DMS79 treated with DMSO at 0.1 percent for 48 hours (cell line): ENCODE measurements at places on chromosomes 6 and 20.

DNA sequence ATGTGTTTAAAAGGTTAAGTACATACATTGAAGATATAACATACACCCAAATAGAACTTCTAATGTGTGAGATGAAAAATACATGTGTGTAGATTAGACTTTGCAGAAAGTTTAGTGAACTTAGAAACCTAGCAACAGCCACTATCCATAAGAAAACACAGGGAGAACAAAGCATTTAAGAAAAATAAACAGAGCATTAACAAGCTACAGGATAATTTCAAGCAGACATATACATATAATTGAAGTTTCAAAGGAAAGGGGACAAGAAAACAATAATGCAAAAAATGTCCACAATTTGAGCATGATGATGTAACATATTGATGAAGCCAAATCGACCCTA, 18.2 kb upstream of the THBS2 start:
- no peak for DNase-seq

GRCh38 chr20:46362921-46363867, 43.2 kb downstream of the ELMO2 start:
- DNase-seq, result no peak

DNA sequence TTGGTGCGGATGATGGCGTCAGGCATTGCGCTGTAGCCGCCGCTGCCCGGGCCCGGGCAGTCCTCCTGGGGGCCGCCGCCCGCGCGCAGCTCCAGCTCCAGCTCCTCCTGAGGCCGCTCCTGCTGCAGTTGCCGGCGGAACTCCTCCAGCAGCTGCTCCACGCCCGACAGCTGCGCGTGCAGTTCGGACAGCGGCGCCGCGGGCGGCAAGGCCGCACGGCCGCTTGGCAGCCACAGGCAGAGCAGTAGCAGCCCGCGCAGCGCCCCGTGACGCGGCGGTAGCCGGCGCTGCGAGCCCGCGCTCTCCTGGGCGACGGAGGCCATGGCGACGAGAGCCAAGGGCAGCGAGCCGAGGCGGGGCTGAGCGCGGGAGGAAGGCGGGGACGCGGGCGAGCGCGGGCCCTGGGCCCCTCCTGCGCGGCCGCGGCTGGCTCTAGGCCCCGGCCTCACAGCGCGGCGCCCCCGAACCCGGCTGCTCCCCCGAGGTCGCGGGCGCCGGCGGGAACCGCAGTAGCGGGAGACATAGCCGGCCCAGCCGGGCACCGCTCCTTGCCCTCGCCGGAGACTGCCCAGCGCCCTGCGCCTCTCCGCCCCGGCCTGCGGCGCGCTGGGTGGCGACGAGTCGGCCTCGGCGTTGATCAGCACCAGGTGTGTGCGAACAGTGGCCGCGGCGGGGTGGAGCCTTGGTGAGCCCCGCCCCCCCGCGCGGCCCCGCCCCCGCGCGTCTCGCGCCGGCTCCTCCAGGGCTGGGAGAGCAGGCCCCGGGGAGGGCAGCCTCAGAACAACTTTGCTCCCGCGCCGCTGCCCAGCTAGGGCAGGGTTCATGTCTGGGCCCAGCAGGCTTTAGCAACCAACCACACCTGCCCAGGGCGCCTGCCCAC, at the start of gene LRP11:
TSS of gene LRP11 (minus strand) at position 662 of the 880 bp plus-strand sequence. CDS start at position 323, 339 bp downstream.
- DNase-seq, result peak; percentile 69

DNA sequence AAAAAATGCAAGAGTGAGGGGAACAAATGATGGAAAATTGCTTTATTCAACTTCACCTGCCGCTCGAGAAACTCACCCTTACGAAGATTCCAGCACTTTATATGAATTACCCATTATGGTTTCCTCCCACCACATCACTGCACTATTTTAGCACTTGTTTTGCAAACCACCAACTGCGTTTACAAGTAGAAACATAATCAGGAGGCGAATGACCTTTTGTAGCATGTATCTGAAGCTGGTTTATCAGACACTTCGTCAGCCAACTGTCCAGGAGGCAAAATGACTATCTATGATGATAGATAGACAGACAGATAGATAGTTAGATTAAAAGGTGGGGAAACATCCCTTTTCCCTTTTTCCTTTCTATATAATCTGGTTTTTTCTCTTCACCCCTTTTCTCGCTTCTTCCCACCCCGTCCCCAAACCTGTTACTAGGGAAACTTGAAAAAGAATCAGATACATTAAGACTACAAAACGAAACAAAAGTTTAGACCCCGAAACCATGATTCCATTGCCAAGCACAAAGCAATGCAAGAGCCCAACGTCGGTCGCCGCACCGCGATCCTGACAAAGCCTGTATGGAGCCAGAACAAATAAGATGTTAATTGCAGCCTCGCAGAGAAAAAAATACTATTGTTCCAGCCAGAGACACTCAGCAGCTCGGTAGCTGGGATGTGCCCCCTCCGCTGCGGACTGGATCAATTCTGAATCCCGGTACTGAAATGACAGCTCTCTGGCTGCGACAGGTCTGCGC, 933 bp upstream of the ADGRB3 start:
- peak; percentile 60 for DNase-seq

- DNase-seq, result no peak
Measured at GRCh38 chr6:71977884-71978283, 91.5 kb downstream of the RIMS1 start.

DNA sequence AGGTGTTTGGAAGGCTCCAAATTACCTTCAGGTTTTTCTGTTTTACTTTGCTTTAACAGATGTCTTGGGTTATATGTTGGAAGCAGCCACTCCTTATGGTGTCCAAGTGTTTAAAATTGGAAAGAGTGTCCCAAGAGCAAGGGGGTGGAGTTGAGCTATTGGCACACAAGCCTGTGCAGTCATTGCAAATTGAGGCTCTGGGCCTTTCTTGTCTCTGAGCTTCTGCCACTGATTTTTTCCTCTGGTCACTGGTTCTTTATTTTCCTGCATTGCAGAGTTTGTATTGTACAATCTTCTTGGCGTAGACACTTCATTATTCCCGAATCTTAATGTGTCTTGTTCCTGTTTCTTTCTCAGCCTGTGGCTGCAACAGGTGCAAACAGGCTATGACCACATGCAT, 598.8 kb downstream of the RNF144B start:
- DNase-seq, result no peak

DNA sequence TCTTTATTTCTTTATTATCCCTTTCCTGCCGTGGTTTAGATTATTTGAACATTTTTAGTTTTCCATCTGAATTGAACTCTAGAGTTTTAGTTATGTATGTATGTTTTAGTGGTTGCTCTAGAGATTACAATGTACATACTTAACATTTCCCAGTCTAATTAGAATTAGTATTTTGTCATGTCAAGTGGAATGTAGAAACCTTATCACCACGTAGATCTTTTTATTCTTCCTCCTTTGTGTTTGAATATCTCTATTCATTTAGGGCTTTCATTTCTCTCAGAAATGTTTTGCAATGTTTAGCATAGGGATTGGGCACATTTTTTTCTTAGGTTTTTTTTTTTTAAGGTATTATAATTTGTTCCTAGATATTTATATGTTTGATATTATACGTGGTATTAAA, 73.1 kb upstream of the EZR start:
- DNase-seq, result no peak

DNA sequence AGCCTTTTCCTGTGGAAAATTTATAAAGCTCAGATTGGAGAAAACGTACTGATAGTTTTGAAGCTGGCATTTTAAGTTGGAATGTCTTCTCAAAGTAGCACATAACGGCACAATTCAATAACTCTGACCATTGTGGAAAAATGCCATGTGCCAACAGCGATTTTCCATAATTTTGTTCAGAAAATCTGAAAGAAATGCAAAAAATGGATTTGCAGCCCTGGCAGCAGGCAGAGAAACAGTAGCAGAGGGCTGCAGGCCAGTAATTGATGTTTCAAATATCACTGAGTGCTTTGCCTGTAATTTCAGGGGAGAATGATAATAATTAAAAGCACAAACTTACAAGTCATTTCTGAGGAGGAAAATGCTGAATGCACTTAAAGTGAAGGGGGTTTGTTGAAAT, 507.4 kb downstream of the MAFB start:
- no peak for DNase-seq

DNA sequence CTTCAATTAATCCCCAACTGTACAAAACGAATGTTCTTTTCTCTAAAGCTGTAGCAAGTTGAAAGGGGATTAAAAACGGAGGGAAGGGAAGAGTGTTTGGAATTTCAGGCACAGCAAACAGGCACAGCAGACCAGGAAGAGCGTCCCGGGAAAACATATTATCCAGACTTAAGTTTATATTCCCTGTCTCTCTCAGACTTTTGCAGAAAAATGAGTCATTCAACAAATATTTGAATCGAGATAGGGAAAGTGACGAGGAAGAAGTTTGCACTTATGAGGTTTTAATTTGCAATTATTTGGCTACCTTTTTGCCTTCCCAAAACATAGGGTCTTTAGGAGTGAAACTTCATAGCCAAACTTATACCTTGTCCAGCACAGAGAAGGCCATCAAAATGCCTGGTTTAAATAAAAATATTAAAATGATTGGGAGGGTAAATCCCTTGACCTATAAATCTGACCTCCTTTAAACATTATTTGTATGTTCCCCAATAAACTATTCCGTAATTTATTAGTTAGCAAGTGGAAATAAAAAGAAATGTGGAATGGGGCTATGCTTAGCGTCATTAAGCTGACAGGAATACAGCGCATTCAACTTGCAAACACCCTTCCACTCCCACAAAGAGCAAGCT, 16.0 kb downstream of the HFE start:
- DNase-seq, result no peak
